Right kidney (tissue), 9 donors: ENCODE measurements at places on chromosomes 5 and 9.

- DNase-seq, result no peak
These were observed 57.7 kb upstream of the SHB start for GRCh38 chr9:38126730-38127129.

DNA sequence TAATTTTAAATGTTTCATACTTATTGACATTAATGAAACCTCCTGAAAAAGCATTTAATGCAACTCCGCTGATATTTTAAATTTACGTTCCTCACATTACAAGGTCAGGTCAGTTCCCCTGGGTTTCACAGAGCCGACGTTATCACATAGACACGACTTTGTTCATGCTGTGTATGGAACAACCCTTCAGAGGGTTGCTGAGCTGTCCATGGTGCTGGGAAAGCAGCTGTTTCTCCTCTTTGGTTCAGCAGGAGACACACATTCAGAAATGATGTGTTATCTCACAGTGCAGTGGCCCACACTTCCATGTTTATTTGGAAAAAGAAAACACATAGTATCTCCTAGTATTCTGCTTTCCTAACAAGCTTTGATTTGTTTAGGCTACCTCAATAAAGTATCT lies 53.5 kb downstream of the PPP2R2B start:
- peak; percentile 5 for DNase-seq

GRCh38 chr9:136405481-136405880 lies 4.9 kb downstream of the ENTR1 start:
- no peak for DNase-seq

- no peak for DNase-seq
These were observed 1.6 kb downstream of the PHYKPL start for GRCh38 chr5:178230879-178231538.

GRCh38 chr9:97629156-97629555 lies 4.0 kb downstream of the TSTD2 start:
- no peak for DNase-seq

DNA sequence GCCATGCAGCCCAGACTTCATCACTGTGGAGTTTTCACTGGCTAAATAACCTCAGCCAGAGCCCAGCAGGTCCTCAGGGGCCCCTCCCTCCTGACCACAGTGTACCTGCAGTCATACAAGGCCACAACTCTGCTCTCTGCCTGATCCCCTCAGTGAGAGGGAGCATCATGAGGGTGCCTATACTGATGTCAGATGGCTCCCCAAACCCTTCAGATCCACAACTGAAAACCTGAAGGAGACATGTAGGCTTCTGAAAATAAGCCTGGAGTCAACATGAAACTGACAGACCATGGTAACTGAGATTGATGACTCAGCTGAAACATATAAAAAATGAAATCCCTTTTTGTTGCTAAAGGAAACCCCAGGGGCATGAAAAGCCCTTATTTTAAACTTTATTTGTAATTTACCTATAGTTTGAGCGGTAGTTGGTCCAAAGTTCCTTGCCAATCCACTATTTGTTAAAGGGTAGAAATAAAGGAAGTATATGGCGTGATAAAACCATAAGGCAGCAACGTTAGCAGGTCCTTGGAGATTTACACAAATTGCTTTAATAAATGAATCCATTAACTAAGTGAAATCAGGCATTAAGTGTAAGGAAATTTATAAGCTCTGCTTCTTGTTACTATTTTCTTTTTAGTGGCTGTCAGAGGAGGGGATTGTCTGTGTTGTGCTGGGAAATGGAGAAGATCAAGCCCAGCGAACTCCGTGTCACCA lies 68.3 kb downstream of the FGF1 start:
- DNase-seq, result no peak

DNA sequence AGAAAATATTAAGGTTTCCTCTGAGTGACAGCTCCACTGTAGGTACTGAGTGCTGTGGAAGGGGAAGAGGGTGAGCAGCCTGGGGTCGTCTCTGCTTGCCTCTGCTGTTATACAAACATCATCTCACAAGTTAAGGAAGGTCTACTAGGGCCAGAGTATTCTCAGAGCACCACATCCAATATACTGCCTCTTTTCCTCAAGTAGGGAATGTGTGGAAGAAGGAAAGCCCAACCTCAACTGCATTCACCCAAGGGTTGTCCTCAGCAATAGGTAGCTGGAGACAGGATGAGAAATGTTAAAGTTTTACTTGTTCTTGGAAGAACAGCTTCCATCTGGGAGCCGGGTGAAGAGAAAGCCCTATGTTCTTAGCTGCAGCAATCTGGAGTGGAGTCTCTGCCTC lies 1062.3 kb upstream of the CDH10 start:
- DNase-seq, result no peak

GRCh38 chr5:143554187-143554717 lies 150.8 kb upstream of the NR3C1 start:
- DNase-seq, result no peak

DNA sequence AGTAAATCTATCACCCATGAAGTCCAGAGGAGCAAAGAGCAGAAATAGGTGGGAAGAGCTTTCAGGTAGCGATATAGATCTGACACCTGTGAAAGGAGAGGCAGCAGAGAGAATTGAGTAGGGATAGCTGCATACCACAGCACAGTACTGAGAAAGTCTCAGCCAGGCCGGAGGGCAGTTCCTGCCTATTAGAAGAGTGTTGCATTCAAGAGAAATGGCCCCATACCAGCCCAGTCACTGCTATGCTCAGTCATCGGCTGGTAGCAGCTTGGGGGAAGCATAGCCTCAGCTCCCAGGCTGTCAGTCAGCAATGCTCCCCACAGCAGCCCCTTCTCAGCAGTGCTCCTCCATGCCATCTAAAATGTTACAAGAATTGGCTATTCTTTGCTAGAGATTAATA lies 285.1 kb upstream of the CDH6 start:
- DNase-seq, result no peak

DNA sequence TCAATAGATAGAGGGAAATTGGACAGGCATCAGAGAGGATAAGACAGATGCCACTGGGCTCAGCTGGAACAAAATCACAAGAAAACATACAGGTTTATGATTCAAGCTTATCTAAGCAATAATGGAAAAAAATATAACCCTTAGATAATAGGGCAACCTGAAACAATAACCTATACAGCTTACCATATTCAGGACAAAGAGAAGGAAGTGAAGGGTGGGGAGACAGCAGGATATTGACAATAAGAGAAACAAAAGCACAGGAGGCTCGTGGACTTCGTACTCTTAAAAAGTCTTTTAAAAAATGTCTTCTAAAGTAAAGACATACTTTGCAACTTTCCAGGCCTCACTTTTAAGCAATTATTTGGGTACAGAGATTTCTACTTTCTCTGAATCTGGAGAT lies 225.3 kb downstream of the NTRK2 start:
- DNase-seq, result no peak

GRCh38 chr5:157890836-157891597 lies 32.1 kb upstream of the CLINT1 start:
- no peak for DNase-seq

DNA sequence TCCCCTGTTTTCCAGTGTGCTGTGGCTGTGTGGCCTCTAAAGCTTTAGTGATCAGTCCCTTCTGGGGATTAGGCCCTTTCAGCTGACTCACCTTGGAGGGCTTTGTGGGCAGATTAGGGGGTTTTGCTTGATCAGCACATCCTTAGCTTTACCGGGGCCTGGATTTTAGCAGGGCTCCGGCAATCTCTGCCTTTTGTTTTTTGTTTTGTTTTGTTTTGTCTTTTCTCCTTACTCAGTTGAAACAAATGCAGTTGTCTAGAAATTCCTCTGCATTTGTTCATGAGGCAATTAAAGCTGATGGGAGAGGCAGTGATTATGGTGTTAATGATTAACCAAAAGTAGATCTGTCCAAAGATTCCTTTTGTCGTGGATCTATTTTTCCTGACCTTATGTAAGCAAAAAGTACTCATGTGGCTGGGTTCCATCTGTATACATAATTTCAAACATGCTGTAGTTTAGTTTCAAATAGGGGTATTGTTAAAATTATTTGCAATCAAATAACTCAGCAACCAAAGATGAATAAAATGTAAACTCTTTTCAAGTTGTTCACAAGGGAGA lies 5.2 kb upstream of the TDRD7 start:
- DNase-seq, result no peak

GRCh38 chr9:107732781-107733522 lies 243.4 kb upstream of the KLF4 start:
- DNase-seq, result no peak

GRCh38 chr9:110828264-110828663 lies 159.7 kb downstream of the MUSK start:
- no peak for DNase-seq

DNA sequence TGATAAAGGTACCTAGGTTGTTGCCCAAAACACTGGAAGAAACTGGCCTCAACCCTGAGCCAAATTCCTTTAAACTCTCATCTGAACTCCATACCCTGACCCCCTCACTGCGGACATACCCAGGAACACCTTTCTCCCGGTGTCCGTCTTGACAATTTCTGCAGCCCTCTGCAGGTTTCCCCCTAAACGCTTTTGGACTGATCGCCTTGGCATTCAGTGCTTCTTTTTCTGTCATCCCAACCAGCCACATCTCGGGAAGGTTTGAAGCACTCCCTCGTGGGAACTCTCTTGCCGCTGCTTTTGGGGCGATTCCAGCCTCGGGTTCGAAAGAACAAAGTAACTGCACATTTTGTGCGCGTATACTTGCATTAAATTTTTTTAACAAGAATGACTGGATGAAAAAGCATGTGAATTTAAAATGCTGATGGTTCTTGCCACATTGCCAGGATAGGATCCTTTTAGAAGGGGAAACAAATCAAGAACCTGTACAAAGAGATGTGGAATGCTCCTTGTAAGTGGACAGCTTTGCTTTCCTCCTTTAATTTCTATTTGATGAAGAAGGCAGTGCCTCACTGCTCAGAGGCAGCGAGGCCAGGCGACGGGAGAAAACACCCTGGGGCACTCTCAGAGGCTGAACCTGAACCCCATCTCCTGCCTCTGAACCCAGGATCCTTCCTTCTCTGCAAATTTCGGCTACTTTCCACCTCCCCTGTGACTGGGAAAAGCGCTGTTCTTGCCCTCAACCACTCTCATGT lies 615 bp downstream of the PSMD5 start:
- no peak for DNase-seq

GRCh38 chr9:128092199-128092977 lies 24.4 kb downstream of the SLC25A25 start:
- no peak for DNase-seq

- no peak for DNase-seq
These were observed 244.7 kb downstream of the SEC61B start for GRCh38 chr9:99466781-99467180.

DNA sequence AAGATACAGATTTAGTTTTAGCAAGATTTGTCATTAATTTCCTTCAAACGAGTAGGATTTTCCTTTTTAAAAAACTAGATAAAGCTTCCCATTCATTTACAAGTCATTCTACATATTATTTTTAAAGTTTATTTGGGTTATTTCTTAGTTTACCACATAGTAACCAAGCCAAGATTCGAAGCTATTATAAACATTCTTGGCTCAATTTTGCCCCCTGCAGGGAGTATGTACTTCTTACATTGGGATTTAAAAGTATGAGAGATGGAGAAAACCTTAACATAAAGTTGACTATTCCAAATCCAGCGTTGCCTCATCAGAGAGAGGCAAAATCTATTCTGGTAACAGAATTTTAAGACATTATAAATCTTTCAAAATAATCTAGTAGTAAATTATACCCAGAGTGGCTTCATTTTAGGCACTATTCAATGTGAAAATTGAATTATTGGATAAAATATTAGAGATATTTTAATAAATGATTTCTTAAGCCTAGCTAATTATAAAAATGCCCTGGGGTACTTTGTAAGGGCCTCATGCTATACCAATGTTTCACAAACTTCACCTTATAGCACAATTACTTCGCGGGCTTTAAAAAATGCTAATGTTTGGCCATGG lies 39.1 kb downstream of the FBN2 start:
- no peak for DNase-seq

- no peak for DNase-seq
These were observed 73.8 kb upstream of the SLIT3 start for GRCh38 chr5:169374761-169375160.

GRCh38 chr9:125332527-125332926 lies 70.9 kb downstream of the GAPVD1 start:
- DNase-seq, result no peak

GRCh38 chr9:123997665-123998277 lies 13.8 kb upstream of the LHX2 start:
- DNase-seq, result peak; percentile 15

- no peak for DNase-seq
These were observed 117.2 kb downstream of the INVS start for GRCh38 chr9:100216178-100216787.

GRCh38 chr9:15018096-15018637 lies 107.9 kb upstream of the FREM1 start:
- DNase-seq, result no peak

- no peak for DNase-seq
These were observed 19.6 kb upstream of the ARL15 start for GRCh38 chr5:54329731-54330709.

DNA sequence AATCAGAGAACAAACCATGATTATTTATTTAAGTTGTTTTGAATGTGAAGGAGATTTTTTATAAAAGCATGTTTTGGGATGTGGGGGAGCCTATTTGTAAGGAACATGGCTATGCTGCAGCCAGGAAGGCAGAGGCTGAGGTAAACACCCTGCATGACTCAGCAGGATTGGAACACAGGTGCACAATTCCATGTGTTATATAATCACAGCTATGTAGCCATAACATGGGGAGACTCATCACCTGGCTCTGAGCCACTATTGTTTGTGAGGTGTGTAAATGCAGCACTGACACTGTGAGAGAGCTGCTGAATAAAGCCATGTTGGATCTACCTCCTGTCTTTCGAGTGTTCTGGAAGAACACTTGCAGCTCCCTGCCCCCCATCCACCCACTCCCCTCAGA lies 1009.8 kb downstream of the DNAH5 start:
- no peak for DNase-seq

DNA sequence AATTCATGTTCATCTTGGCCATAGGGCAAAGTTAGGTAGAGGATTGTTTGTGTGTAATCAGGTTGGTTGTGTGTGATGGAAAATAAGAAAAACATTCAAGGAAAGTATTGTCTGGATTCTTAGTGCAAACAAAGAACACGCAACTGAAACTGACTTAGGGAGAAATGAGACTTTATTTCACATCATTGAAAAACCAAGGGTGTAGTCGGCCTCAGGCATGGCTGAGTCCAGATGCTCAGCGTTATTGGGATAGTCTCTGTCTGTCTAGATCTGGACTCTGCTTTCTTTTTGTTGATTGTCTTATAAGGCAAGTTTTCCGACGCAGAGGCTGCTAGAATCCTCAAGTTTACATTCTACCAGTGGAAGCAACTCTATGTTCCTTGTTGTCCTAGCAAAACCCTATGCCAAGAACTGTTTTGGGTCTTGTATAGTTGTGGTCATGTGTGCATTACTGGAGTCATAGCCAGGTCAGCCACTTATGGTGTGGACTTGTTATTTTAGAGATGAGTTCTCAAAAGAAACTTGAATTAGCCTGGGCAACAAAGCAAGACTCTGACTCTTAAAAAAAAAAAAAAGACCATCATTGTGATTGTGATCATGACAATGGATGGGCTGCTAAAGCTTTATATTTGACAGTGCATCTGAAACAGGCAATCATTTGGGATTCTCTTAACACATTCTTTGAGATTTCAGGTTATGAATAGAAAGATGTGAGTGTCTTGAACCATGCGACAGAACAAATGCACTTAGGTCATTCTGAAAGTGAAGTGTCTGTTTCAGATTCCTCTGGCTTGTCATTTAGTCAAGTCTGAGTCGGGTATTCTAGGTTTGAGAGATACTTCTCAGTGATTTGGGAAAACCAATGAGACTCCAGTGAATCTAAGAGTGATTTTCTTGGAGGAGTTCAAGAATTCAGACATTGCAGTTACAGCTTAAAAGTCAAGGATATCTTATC lies 82.6 kb downstream of the DOCK2 start:
- DNase-seq, result no peak

GRCh38 chr9:73219985-73220626 lies 68.4 kb downstream of the ANXA1 start:
- DNase-seq, result no peak

- DNase-seq, result no peak
These were observed 51.8 kb upstream of the GALNT10 start for GRCh38 chr5:154138701-154139100.
